CD4-positive, alpha-beta T cell (primary cell): ENCODE measurements at places on chromosomes 1 and 21. TPM values are rescaled to one million over a fixed set of nuclear protein-coding genes. Genes with fewer than 3 reads are reported as not detected.

The TMEM50B gene
- 40.3 TPM for total RNA-seq

The NUP210L gene
- 0.03 TPM for total RNA-seq

The PADI1 gene
- total RNA-seq: not detected

The DNAJC28 gene
- total RNA-seq: not detected

The ENAH gene
- not detected for total RNA-seq

The FRRS1 gene
- total RNA-seq: 1.1 TPM

The SYCP1 gene
- total RNA-seq: not detected

The OR2L5 gene
- not detected for total RNA-seq

The PTPN7 gene
- 145 TPM for total RNA-seq

The SMPDL3B gene
- total RNA-seq: not detected

The NFIA gene
- 5.9 TPM for total RNA-seq

The SLAMF9 gene
- total RNA-seq: not detected

The OR10J1 gene
- total RNA-seq: not detected

The KIF2C gene
- 0.82 TPM for total RNA-seq

The NCAM2 gene
- total RNA-seq: not detected

The GATAD2B gene
- total RNA-seq: 51.6 TPM

The ASPM gene
- total RNA-seq: 0.36 TPM

The CD101 gene
- 2.1 TPM for total RNA-seq

The SLC22A15 gene
- 0.08 TPM for total RNA-seq

The RIPK4 gene
- total RNA-seq: 2.5 TPM

The CAMK2N1 gene
- 2.3 TPM for total RNA-seq

The LHX4 gene
- total RNA-seq: 0.03 TPM

The LCE1C gene
- not detected for total RNA-seq

The CD48 gene
- total RNA-seq: 387 TPM

The ERG gene
- total RNA-seq: not detected

The SPRR4 gene
- total RNA-seq: not detected

The FMO1 gene
- total RNA-seq: not detected

The YOD1 gene
- 17.9 TPM for total RNA-seq

The TP73 gene
- total RNA-seq: not detected

The FAM131C gene
- not detected for total RNA-seq

The UBL4B gene
- not detected for total RNA-seq

The TSTD1 gene
- total RNA-seq: 40.3 TPM

The OLIG2 gene
- not detected for total RNA-seq

The SPRR2A gene
- total RNA-seq: not detected

The REN gene
- not detected for total RNA-seq

The TGFBR3 gene
- 31.5 TPM for total RNA-seq

The GBP7 gene
- total RNA-seq: not detected

The KCNAB2 gene
- 155 TPM for total RNA-seq

The HSD3B2 gene
- total RNA-seq: not detected

The SPRR3 gene
- not detected for total RNA-seq

The SPRR2B gene
- not detected for total RNA-seq

The CAMSAP2 gene
- 4.4 TPM for total RNA-seq

The S100A4 gene
- total RNA-seq: 297 TPM

The OR2M3 gene
- not detected for total RNA-seq

The VASH2 gene
- total RNA-seq: 0.17 TPM

The CDK18 gene
- 1.6 TPM for total RNA-seq

The ODF2L gene
- total RNA-seq: 71.2 TPM

The ZP4 gene
- total RNA-seq: not detected
